ENCODE measurements at places on chromosomes 2 and 18.

DNA sequence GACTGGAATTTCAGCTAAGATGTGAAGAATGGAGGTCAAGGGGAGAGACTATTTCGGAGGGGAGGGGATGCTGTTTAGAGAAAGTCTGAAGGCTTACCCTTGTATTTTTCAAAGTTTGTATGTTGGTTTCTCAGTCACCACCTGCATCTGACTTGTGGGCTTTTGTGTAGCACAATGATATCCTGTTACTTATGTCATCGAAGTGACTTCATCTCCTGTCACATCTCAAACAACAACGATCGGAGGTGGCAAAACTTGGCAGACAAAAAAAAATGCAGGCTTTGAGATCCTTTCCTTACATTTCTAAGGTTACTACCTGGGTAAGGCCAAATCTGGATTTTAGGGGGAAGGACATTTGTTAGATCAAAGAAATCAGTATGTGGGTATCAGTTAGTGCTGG is 11.7 kb upstream of the CXCR4 start:
- no peak for DNase-seq

DNA sequence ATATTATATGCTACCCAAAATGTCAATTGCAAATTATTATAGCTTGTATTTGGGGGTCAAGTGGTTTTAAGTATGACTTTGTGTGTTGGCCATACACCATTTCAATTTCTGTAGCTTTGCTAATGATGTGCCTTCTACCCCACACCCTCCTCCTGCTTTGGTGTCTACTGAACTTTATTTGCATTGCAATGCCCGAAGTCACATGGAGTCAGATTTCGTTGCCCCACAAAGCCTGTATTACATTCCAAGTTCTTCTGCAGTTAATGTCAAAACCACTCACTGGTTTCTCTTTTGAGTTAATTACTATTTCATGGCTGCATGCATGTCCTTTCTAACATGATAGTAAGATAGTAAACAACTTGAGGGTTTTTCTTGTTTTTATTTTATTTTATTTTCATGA is 528.9 kb downstream of the RIT2 start:
- DNase-seq = no peak

DNA sequence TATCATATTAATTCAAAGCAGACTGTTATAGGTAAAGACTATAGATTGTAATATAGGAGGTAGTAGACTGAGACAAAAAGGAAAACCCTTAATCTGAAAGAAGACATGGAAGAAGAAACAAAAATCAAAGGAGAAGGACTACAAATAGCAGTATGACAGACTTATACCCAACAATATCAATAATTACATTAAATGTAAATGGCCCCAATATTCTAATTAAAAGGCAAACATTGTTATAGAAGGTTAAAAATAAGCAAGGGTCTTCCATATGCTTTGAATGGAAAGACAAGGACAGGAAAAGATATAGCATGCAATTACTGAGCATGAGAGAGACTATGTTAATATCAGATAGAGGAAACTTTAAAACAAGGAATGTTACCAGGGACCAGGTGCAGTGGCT is 109.5 kb upstream of the BCL2L11 start:
- DNase-seq = no peak

DNA sequence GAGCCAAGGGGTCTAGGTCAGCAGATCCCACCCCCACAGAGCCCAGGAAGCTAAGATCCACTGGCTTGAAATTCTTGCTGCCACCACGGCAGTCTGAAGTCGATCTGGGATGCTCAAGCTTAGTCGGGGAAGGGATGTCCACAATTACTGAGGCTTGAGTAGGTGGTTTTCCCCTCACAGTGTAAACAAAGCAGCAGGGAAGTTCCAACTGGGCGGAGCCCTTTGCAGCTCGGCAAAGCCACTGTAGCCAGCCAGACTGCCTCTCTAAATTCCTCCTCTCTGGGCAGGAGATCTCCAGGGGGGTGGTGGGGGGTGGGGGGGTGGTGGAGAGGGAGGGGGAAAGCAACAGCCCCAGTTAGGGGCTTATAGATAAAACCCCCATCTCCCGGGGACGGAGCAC is 419.5 kb downstream of the NUP35 start:
- DNase-seq = no peak

DNA sequence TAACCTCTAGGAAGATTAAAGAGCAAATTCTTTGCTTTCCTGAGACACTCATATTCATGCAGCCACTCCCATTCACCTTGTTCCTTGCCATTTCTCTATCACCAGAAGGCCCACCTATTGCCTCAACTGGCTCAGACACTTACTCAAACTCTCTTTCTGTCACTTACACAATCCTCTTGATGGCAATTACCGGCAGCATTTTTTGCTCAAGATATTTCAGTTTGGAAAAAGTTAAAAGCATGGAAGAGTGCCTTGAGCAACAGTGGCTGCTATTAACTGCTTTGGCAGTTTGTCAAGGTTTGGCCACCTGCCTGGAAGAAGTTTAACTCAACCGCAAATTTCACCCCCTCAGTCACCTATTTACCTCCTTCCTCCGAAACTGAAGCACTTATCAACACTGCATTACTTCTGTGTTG is 1104.0 kb upstream of the PIK3C3 start:
- no peak for DNase-seq
